Activated gamma-delta T cell (primary cell): ENCODE measurements at places on chromosomes 6 and 20.

GRCh38 chr6:28719275-28719940 lies 193.7 kb downstream of the GPX5 start:
- DNase-seq: no peak

GRCh38 chr6:72031471-72031870 lies 145.1 kb downstream of the RIMS1 start:
- no peak for DNase-seq

DNA sequence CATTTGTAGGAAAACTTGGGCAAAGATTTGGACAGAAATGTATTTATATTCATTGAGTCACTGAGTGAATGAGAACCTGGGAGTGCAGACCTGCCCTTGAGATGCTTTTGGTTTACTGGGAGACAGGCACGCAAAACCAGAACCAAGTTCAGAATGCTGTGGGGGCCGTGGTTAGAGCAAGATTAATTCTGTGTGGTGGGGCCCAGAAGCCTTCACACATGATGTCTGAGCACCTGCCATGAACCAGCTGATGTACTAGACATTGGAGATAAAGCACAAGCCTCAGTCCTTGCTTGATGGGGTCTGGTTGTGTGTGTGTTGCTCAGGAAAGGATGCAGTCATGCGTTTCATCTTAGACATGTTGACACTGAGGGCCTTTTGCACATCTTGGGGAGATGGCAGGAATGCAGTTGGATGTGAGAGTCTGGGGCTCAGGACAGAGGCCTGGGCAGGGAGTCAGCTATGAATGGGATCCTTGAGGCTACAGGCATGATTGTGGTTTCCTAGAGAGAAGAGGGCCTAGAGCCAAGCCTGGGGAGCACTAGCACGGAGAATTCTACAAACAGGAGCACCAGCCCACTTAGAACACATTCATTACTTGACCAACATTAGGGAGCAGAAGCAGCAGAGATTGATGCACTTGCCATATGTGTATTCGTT lies 114.3 kb upstream of the TMEM181 start:
- DNase-seq: no peak

DNA sequence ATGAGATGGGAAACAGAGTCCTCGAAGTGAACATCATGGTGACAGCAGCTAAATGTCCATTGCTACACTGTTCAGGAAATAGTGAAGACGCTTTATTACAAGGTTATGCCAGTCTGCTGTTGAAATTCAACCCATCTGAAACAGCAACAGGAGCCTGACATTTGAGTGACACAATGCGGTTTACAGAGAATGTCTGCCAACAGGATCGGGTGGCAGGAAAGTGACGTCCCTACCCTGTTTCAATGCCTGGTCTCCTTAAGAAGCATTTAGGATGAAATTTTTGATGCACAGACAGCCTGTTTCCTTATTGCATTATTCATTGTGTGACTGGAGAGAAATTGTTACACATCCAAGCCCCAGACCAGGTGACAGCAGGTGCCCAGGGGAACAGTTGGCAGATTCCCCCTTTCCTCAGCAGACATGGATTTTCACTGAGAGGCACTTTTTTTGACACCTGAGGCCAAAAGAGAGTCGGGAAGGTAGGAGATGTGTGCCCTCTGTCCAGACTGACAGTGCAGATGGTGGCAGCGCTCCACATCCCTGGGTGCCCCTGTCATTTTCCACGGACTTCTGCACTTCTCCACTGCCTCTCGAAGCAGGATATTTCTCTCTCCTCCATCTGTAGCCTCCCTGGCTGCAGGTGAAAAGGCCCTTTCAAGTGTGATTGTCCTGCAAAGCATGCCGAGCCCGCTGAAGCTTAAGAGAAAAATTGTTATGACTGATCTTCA lies 87.9 kb downstream of the BFSP1 start:
- DNase-seq: no peak

GRCh38 chr6:74939721-74940620 lies 265.9 kb downstream of the COL12A1 start:
- no peak for DNase-seq

DNA sequence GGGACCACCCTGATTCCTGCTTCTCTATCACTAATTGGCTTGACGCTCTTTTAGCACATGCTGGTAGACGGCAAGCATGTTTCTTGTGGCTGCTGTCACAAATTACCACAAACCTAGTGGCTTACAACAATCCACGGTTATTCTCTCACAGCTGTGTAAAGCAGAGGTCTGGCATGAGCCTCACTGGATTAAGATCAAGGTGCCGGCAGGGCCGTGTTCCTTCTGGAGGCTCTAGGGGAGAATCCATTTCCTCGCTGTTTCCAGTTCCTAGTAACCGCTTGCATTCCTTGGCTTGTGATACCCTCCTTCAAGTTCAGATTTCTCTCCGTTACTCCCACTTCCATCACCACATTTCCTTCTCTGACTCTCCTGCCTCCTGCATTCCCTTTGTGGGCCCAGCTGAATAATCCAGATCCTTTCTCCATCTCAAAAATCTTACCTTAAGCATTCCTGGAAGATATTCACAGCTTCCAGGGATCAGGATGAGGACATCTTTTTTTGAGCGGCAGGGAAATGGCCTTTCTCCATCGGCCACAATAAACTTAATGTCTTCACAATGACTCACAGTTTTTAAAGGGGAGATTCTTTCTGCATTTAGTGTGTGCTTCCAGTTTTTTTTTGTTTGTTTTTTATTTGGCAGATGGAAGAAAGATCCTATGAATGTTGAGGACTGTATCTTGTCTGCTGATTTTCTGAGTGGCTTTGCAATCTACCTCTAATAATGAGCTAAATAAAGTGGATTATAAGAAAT lies 39.9 kb downstream of the BMP6 start:
- no peak for DNase-seq
